ENCODE measurements at places on chromosomes 12 and 14.
A peak's percentile ranks its signal among the peaks of the same experiment; 100 is the strongest.

DNA sequence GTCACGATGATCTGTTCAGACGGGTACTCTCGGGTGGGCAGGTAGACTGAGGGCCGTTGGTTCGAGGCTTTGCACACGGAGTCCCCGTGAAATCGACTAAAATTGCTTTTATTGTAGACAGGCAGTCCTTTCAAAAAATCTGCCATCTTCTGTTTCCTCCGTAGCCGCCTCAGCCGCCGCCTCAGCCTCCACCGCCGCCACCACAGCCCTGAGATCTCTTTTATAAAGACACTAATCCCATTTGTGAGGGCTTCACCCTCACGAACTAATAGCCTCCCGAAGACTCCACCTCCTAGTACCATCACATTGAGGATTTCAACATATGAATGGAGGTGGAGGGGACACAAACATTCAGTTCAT lies 74.2 kb downstream of the KLHL28 start:
- DNase-seq, result no peak

GRCh38 chr14:80695869-80696268 lies 245.7 kb downstream of the CEP128 start:
- no peak for DNase-seq

- no peak for DNase-seq
These were observed 62.4 kb downstream of the PPM1A start for GRCh38 chr14:60311417-60311816.

- no peak for DNase-seq
These were observed 39.8 kb downstream of the NIN start for GRCh38 chr14:50791201-50791600.

DNA sequence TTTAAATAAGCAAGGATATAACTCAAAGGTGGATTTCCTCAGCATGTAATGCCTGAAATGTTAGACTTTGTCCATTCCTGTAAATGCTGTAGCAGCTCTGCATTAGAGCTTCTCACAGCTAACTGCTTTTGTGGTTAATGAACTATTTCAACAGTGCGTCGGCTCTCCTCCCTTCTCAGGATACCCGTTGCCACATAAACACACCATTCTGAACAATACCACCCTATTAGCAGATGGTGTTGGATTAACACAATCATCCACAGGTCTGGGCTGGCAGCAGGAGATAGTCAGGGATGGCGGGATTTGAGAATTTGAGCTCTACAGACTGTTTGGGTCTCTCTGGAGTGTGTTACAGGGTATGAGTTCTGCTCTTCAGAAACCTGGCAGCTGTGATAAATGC lies 33.5 kb upstream of the C12orf42 start:
- DNase-seq, result no peak

DNA sequence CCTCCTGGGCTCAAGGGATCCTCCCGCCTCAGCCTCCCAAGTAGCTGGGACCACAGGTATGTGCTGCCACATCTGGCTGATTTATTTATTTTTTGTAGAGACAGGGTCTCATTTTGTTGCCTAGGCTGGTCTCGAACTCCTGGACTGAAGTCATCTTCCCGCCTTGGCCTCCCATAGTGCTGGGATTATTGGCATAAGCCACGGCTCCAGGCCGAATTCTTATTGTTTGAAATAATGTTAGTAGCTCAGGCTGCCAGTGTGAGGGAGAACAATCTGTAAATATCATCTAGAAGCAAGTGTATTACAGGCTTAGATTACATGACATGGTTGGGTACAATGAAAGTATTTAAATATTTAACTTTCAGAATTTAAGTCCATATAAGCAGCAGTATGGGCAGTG lies 8.2 kb downstream of the ACTR6 start:
- no peak for DNase-seq

GRCh38 chr12:104721039-104721405 lies 237.1 kb downstream of the SLC41A2 start:
- no peak for DNase-seq

DNA sequence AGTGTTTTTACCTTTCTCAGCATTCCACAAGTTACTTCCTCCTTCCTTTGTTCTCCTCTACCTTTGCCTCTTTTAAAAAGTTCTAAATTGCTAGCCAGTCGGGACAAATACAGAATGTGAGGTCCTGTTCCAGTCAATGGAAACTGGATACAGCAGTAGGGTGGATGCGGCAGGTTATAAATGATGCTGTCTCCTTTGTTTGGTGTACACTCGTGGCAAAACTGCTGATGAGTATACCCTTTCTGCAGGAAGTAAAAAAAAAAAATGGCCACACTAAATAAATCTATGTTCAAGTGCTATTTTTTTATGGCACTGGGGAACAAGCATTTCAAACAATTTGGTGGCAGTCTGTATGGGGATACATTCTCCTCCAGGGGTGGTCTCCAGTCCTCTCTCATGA lies 27.5 kb downstream of the KLRK1 start:
- DNase-seq, result no peak

DNA sequence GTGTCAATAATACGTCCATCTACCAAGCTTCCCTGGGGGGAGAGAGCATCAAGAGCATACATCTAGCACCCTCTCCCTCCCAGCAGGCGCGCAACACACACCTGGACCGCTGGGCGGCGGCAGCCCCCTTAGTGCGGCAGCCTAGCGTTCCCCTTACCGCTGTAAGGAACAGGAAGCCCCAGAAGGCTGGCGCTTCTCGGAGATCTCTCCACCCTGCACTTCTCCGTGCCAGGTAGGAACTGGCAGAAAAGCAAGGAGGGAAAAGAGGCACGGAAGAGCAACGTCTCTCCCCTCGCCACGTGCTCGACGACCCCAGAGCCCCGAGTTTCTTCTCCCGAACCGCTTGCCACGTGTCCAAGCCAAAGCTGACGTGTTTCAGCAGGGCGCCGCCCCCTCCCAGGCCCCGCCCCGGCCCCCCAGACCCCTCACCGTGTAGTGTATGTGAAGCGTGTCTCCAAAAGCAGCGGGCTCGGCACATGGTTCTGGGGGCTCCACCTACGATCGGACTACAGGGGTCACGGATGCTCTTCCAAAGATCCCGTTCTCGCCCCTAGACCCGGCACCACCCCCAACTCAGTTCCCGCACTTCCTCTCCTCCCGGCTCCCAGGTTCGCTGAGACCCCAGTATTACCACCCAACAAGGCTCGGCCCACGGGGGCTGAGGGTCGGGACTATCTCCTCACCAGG lies 532 bp downstream of the FKBP11 start:
- DNase-seq, result peak; percentile 71

DNA sequence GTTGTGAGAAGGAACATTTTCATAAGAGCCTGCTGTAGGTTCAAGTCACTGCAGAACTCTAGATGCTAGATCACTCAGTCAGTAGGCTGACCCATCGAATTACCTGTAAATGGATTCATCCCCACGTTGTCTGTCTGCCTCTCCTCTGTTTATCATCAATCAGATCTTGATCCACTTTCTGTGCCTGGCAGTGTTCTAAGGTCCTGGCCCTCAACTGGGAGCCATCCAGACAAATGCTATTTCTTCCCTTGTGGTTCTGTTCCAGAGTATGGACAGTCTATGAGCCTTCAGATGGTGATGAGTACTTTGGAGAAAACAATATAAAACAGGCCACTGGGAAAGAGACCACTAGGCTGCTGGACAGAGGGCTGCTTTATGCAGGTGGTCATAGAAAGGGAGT lies 699.4 kb upstream of the TMEM132C start:
- DNase-seq, result no peak
